Activated naive CD4-positive, alpha-beta T cell treated with anti-CD3 and anti-CD28 coated beads for 36 hours (primary cell): ENCODE measurements at places on chromosomes 6 and 20.

DNA sequence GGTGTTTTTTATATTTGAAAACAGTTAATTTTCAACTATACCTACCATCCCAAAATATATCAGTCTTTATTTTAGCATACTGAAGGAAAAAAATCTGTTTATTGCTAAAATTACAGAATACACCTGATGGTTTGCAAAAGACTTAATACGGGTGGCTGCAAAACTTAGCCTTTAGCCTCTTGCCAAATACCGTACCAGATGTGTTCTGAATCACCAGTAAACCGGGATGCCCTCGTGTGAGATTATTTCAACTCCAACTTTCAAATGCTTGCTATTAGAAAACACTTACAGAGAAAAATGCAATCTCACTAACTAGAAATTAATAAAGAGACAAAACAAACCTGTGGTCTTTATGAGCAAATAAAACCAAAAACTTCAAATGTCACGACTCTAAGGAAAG lies 36.0 kb downstream of the REV3L start:
- DNase-seq: no peak
- no peaks in the 10 kb centered on the region for H3K27me3 ChIP-seq
- H3K27ac ChIP-seq: no peak overlapping the region
- H3K36me3 ChIP-seq: peaks cover 6% of the 10 kb centered on the region

DNA sequence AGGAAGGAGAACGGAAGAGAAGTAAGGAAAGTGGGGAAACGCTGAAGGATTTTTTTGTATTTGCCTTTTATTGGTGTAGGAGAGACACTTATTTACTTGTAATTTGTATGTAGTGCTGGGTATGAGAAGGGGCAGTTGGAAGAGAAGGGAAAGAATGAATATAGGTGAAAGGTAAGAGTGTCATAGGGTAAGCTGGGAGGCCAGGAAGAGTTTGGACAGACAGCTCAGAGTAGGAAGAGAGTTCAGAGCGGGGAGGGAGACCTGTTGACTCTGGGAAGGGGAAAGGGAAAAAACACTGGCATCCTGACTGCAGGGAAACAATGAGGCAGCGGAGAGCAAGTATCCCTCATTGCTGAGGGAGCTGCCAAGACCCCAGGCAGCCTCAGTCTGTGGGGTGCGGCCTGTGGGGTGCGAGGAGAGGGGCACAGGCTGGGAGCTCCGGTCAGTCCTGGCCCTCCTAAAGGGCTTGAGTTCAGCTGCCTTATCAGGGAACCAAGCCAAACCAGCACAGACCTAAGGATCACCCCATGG lies 3.1 kb downstream of the TRAF3IP2 start:
- DNase-seq: no peak
- no peak overlapping the region for H3K4me3 ChIP-seq
- no peaks in the 10 kb centered on the region for H3K27me3 ChIP-seq
- peaks cover 39% of the 10 kb centered on the region for H3K4me1 ChIP-seq
- H3K36me3 ChIP-seq: peaks cover 4% of the 10 kb centered on the region

GRCh38 chr6:37965964-37966676 lies 146.6 kb downstream of the ZFAND3 start:
- H3K27ac ChIP-seq: peak overlapping the region; percentile 11
- DNase-seq: no peak
- peaks cover 34% of the 10 kb centered on the region for H3K36me3 ChIP-seq
- H3K4me1 ChIP-seq: peaks cover 63% of the 10 kb centered on the region

DNA sequence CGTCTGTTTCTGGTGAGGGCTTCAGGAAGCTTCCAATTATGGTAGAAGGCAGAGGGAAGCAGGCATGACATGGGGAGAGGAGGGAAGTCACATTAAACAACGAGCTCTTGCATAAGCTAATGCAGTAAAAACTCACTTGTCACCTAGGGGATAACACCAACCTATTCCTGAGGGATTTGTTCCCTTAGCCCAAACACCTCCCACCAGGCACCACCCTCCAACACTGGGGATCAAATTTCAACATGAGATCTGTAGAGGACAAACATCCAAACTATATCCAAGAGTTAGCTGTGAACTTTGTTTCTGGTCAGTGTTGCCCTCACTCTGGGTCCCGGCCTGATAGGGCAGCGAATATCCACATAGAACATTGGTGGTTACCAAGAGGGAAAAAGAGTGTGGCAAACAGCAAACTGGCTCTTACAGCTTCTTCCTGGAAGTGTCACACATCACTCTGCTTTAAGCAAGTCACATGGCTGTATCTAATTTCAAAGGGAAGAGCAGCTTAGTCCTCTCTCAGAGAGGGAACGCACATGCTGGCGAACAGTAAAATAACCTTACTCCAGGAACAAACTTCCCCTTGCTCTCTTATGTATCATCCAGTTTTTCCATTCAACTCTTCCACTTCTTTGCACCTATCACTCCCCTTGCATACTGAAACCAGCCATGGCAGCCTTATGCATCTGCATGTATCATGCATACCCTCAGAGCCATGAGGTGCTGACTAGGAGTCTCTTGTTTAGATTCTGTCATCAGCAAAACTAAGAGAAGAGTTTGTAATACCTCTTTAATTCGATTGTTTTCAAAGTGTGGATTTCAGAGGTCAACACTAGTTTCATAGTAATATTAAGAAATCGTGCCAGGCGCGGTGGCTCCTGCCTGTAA lies 4.8 kb upstream of the MOCS1 start:
- no peaks in the 10 kb centered on the region for H3K36me3 ChIP-seq
- H3K4me1 ChIP-seq: peaks cover under 1% of the 10 kb centered on the region
- no peak overlapping the region for H3K27ac ChIP-seq
- H3K27me3 ChIP-seq: peaks cover 6% of the 10 kb centered on the region

DNA sequence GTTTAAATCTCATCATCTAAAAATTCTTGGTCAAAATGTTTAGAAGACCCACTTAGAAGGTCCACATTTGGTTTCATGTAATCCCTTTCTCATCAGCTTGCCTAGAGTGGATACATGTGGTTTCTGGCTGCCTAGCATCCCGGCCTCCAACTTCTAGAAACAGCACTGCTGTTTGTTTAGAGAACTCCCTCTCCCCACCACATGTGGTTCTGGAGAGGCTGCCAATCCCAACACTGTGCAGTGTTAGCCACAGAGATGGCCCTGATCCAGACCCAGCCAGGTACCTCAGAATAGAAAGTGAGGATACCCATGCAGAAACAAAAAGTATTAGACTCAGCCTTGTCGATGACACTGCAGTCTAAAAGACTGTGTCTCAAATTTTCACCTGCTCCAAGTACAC lies 241.8 kb downstream of the BCKDHB start:
- no peaks in the 10 kb centered on the region for H3K36me3 ChIP-seq
- no peak for DNase-seq
- H3K27ac ChIP-seq: no peak overlapping the region
- no peaks in the 10 kb centered on the region for H3K4me1 ChIP-seq

GRCh38 chr6:9139746-9140145 lies 704.4 kb upstream of the SLC35B3 start:
- no peaks in the 10 kb centered on the region for H3K27me3 ChIP-seq
- DNase-seq: no peak
- H3K4me3 ChIP-seq: no peak overlapping the region
- no peaks in the 10 kb centered on the region for H3K36me3 ChIP-seq
